ENCODE measurements at places on chromosomes 5 and 9.

DNA sequence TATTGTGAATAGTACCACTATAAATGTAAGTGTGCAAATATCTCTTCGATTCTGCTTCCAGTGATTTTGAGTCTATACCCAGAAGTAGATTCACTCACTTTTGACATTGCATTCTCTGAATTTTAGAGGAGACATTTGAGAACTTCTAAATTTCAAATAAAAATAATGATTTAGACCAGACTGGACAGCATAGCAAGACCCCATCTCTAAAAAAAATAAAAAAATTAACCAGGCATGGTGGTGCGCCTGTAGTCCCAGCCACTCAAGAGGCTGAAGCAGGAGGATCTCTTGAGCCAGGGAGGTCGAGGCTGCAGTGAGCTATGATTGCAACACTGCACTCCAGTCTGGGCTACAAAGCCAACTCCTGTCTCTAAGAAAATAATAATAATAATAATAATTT lies 1.9 kb upstream of the GFI1B start:
- no peak for DNase-seq

- DNase-seq = no peak
Observed at GRCh38 chr9:22682961-22683699, 236.5 kb downstream of the DMRTA1 start.

GRCh38 chr5:137250421-137250820 lies 248.7 kb downstream of the SPOCK1 start:
- no peak for DNase-seq

DNA sequence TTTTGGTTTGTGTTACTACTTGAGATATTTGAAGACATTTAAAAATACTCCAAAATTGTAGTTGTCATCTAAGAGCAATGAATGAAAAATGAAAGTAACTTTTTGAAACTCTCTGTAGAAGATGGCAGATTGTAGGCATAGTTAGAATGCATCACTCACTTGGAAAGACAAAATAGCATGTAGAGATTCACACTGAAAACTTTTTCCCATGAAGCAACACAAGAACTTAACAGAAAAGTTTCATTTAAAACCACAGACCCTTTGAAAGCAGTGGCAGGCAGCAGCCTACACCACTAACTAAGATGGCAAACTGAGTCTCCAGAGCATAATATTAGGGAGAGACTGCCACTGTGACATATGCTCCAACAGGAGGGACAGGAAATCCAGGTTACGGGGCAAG lies 18.9 kb upstream of the FAM174A start:
- no peak for DNase-seq

Measured in neuronal stem cell (in vitro differentiated cells).